ENCODE measurements at places on chromosomes 16 and 17. TPM values are rescaled to one million over a fixed set of nuclear protein-coding genes. Genes with fewer than 3 reads are reported as not detected.

GRCh38 chr17:975371-975915, 4.1 kb downstream of the NXN start:
- DNase-seq = no peak

GRCh38 chr17:36938566-36939051, 1.3 kb downstream of the LHX1 start:
- DNase-seq = no peak

The HASPIN gene
- polyA plus RNA-seq = 0.72 TPM

The CLDN7 gene
- 4.8 TPM for polyA plus RNA-seq

The CCDC40 gene
- polyA plus RNA-seq = not detected

The MAP2K4 gene
- polyA plus RNA-seq = 25.3 TPM

The TMC5 gene
- polyA plus RNA-seq = not detected

Measured in naive B cell (primary cell).